ENCODE measurements at places on chromosomes 1 and 21.

GRCh38 chr1:184461321-184461720 lies 74.5 kb downstream of the C1orf21 start:
- DNase-seq = no peak

- DNase-seq = no peak
Measured at GRCh38 chr1:113373644-113374043, 16.7 kb upstream of the MAGI3 start.

DNA sequence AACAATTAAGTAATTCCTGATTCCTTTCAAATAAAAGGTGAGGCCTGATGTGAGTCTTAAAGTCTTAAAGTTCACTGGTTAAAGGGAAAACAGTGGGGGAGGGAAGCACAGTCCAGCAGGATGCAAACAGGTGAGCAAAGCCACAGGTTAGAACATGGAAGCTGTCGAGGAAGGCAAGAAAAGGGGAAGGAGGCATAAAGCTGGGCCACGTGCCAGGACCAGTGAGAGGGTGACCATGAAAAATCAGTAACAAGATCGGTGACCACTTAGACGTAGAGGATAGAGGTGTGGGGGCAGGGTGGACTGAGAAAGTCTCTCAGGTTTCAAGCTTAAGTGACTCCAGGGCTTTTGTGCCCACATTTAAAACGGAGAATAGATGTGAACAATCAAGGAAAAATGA lies 231.3 kb downstream of the SETD4 start:
- DNase-seq = peak; percentile 16

GRCh38 chr1:156386949-156387869 lies 18.2 kb downstream of the RHBG start:
- no peak for DNase-seq

DNA sequence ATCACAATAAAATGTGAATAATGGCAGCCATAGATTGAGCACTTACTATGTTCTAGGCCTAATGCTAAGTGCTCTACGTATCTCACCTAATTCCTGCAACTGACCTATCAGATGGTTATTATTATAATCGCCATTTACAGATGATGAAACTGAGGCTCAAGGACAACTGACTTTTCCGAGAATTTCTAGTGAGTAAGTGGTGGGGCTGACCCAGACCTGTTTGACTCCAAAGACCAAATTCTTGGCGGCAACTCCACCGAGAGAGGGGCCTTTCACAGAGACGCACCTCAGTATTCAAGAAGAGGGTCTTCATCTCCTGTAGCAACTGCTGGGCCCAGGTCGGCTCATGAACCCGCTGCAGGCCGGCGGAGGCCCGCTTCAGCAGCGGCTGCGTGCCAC lies 573 bp downstream of the TMEM234 start:
- DNase-seq = no peak

DNA sequence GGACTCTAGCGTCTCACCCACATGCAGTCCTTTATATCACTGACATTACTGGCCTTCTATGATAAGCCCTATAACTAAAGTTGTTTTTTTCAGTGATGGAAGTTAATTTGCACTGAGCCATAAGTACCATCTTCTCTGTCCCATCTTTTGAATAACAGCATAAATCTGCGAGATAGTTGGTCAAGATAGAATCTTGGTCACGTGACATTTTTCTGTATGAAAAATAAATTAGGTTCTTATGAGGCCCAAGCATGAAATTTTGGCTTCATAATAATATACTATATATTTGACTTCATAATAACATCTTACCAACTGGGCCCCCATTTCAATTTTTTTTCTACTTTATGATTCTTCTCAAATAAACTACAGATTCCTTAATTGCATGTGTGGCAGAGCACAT lies 285.5 kb downstream of the KCNH1 start:
- DNase-seq = no peak

GRCh38 chr1:183648042-183648441 lies 5.1 kb downstream of the APOBEC4 start:
- DNase-seq = no peak

GRCh38 chr1:53826367-53826766 lies 11.7 kb downstream of the NDC1 start:
- DNase-seq = peak; percentile 12

Measured in suppressor macrophage treated with lipopolysaccharide for 1 hour (primary cell).